Kidney (tissue), 22 donors: ENCODE measurements at places on chromosomes 2 and 18. TPM values are rescaled to one million over a fixed set of nuclear protein-coding genes. Genes with fewer than 3 reads are reported as not detected.

GRCh38 chr18:68447286-68447685, 267.6 kb downstream of the TMX3 start:
- DNase-seq = no peak

DNA sequence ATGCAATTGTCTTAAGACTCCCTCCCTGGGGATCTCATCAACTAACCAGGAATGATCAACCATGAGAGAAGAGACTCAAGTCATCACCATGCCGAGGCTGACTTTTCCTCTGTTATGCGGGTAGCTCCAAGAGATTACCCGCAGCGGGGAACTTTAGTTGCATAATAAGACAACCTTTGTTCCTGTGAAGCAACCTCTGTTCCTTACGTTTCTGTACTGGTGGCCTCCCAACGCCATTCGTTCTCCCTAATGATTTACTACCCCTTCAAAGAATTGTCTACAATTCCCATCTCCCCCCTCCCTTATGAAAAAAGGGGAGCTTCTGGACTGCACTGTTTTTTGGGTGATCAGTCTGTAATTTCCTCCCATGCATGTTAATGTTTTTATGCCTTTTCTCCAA, 66.1 kb upstream of the LRPPRC start:
- no peak for DNase-seq

DNA sequence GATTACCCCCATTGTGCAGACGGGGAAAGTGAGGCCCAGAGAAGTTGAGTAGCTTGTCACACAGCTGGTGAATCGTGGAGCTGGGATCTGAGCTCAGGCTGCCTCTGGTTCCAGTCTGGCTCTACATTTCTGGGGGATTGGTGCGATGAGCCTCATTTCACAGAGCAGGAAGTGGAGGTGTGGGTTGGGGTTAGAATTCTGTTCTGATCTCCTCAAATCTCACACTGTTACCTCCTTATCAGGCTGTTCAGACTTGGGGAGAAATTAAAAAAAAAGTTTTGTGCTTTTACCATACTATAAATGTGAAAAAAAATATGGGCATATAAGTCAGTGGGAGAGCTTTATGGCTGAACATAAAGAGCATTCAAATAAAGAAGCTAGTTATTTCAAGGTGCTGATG, 21.6 kb downstream of the SH3RF3 start:
- no peak for DNase-seq

DNA sequence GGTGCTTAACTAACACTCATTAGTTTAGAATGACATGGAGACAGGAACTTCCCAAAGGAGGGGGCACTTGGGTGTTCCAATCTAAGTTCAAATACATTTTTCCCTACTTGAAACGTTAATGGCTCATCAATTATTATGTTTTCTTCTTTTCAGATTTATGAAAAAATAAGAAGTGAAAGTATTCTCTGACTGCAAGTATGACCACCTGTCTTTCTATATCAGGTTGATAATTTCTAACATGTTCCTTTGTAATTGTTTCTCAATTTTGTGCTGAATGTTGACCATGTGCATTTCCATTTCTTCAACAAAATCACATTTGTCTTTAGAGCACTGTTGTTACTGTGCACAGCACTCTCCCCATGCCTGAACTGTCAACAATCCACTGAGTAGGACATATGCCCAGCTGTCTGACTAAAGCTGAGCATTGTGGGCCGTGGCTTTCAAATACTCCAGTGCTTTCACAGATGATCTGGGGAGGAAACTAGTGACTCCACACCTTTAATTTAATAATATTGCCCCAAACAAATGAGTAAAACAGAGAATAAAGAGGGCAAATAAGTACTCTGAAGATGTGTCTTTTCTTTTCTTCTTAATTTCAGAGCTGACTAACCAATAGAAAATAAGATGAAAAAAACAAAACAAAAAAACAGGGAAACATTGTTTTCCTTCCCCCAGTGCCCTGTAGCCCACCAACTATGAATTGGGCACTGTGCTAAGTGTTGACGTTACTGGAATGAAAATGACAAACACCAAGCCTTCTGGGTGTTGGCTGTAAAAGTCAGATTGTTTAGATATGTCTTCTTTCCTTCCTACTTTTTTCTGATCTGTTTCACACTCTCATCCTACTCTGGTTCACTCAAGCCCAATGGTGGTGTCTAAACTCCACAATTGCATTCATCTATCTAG, 16.0 kb downstream of the LANCL1 start:
- DNase-seq = no peak

DNA sequence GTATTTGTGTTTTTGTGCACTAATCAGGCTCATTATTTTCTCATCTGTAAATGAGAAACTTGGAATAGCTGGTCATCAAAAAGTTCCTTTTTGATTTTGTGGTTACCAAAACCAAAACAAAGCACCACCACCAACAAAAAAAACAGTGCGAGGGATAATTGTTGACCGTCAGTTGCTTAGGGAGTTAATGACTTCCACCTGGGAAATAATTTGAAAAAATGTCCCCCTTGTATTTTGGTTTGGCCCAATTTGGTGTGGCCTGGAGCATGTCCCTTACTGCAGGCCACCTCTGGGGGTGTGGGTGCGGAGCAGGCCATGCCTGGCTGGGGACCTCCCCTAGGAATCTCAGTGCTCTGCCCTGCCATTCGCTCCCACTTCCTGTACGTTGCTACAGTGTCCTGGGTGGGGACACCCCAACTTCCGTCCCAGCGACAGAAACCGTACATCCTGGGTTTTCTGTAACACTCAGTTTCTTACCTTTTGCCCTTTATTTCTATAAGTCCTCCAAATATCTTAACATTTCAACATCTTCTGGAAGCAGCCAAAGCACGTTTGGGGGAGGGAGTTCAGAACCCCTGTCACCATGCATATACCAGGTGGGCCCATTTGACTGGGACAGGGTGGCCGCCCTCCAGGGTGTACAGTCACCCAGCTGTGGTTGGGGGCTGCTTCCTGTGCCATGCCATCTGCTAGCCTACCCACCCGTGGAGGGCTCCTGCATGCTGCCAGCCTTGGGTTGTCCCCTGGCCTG, 31.3 kb downstream of the NCK2 start:
- no peak for DNase-seq

DNA sequence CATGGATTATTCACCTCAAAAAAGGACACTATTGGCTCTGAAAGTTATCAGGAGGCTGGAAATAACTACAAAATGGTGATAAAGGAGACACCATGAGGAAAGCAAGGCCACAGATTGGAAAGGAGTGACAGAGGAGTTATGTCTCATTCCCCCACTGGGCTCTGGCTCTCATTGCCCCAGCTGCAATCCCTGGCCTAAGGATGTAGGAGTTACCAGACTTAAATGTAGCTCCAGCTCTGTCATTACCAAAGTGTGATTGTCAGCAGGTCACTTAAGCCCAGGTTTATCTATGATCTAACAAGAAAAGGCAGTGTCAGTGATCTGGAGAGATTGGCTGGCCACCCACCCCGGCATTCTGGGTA, 1228.2 kb upstream of the DDX18 start:
- no peak for DNase-seq

- no peak for DNase-seq
Measured at GRCh38 chr2:186299610-186300009, 186.4 kb upstream of the ZC3H15 start.

DNA sequence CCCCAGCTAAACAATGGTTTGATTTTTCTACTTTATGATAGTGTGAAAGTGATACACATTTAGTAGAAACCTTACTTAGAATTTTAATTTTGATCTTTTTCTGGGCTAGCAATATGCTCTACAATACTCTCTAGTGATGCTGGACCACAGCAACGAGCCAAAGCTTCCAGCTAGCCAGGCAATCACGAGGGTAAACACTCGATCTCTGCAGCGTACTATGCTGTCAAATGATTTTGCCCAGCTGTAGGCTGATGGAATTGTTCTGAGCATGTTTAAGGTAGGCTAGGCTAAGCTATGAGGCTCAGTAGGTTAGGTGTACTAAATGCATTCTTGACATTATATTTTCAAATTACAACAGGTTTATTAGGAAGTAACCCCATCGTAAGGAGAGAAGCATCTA, 207.5 kb downstream of the LRRTM4 start:
- no peak for DNase-seq

- DNase-seq = no peak
Measured at GRCh38 chr2:234029150-234029733, 21.3 kb upstream of the SPP2 start.

DNA sequence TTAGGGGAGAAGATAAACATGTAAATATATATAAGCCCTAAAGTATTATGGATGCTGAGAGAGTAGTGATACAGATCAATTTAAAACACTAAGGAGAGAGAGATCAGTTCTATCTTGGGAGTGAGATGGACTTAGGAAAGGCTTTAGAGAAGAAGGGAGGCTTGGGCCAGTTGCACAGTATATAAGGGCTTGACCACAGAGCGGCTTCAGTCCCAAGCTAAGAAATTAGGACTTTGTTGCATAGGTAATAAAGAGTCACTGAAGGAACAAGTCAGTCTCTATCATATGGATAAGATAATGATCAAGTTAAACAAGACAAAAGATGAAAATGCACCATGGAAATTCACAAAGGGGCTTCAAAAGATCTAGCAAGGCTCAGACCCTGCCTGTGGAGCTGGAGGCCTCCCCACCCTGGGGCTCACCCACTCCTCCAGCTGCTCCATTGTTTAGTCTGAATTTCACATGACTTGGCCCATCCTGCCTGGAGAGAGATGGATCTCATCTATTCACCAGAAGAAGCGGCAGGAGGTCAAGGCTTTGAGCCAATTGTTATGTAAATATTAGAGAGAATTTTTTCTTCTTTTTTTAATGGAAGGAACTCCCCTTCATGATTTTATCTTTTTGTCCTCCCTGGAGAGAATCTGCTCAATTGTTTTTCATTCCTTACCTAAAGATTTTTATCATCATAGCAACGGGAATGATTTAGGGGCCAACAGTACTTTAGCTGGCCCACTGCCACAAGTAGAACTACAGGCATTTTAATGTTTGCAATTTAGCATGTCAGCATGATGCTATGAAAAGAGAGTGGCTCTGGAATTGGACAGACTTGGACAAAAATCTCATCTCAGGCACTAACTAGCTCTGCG, 44.0 kb downstream of the GYPC start:
- no peak for DNase-seq

GRCh38 chr2:29053223-29053622, 21.1 kb downstream of the PCARE start:
- DNase-seq = no peak

The SKA1 gene
- 0.31 TPM for total RNA-seq

The PAIP2B gene
- 9.3 TPM for total RNA-seq

The TTR gene
- not detected for total RNA-seq

The HEATR5B gene
- total RNA-seq = 20.5 TPM

The CCDC85A gene
- 2.1 TPM for total RNA-seq

The REG3G gene
- total RNA-seq = 8.8 TPM

The RPRM gene
- 0.16 TPM for total RNA-seq

The AQP12A gene
- total RNA-seq = not detected

The TTC27 gene
- 19.7 TPM for total RNA-seq
